ENCODE measurements at places on chromosomes 1 and 21.

- DNase-seq, result no peak
Measured at GRCh38 chr1:118905196-118905595, 82.9 kb downstream of the TBX15 start.

GRCh38 chr1:216330262-216330661, 93.0 kb downstream of the USH2A start:
- no peak for DNase-seq

- DNase-seq, result no peak
Measured at GRCh38 chr1:147586414-147586813, 45.1 kb downstream of the BCL9 start.

- DNase-seq, result no peak
Measured at GRCh38 chr1:186532466-186532865, 71.6 kb upstream of the PDC start.

GRCh38 chr1:89557956-89558355, 33.3 kb downstream of the LRRC8B start:
- DNase-seq, result no peak

DNA sequence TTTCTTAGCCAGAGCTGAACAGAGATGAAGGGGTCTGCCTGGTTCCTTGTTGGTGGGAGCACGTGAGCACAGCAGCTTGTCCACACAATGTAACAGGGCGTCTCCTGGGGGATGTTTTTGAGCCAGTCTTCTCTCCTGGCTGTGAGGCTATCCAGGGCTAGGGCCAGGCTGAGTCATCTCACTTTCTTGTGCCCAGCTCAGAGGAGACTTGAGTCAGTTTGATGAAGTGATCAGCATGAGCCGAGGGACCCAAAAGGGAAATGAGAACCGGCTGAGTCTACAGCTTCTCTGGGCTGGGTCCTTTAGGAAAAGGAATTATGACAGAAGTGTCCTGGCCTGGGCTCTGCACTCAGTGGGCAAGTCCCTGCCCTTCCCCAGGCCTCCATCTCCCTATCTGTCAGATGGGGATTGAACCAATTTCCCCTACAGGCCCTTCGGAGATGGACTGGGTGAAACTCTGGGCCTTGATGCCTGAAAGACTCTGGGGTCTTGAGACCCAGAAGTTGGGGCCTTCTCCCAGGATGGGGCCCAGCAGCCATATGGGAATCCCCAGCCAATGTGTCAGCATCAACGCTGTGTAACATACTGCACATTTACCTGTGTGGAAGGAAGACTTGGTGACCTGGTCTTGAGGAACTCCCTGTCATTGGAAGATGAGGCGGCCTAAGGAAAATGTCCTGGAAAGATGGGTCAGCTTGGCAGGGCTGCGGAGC, 36.6 kb downstream of the DMRTB1 start:
- DNase-seq, result no peak

DNA sequence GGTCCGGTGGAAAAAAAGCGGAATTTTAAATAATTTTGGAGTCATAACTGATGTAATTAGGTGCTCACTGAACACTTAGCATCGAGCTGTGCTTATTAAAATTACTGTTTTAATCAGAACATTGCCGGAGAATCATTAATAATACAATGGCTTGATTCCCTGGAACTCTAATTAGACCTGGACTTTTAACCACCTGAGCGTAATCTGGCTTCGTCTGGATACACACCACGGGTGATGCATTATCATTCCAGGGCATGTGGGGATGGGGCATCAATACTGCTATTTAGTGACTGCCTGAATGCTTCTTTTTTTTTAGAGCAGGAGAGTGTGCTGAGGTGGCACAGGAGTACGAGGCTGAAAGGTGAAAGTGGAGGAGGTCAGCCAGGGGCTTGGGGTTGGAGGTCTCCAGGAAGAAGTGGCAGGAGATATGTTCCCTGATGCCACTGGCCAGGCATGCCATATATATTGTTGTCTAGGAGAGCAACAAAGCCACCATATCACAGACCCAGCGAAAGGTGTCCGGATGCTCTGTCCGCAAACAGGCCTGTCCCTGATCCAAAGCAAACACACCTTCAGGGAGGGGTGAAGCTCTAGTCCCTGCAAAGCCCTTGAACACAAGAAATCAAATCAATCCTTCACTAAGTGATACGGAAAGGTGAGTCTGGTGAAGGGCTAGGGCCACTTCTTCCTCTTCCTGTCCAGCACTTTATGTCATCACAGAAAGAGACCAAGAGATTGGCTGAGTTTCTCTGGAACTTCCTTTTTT, 125.2 kb downstream of the PLXNA2 start:
- no peak for DNase-seq

- no peak for DNase-seq
Measured at GRCh38 chr1:35222322-35223083, 29.6 kb upstream of the SFPQ start.

DNA sequence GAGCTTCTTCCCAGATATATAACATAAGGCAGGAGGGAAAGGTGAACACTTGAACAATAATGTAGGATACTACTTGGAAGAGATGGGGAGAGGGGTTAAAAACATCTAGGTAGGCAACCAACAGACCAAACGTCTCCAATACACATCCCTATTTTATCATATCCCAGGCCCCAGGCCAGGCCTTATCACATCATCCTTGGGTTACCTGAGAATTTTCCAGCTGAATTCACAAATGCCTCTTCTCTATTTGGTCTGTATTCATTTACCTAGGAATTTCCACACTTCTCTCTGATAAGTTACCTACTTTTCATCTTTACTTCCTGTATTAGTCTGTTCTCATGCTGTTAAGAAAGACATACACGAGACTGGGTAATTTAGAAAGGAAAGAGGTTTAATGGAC, 141.9 kb upstream of the C1orf21 start:
- DNase-seq, result no peak

DNA sequence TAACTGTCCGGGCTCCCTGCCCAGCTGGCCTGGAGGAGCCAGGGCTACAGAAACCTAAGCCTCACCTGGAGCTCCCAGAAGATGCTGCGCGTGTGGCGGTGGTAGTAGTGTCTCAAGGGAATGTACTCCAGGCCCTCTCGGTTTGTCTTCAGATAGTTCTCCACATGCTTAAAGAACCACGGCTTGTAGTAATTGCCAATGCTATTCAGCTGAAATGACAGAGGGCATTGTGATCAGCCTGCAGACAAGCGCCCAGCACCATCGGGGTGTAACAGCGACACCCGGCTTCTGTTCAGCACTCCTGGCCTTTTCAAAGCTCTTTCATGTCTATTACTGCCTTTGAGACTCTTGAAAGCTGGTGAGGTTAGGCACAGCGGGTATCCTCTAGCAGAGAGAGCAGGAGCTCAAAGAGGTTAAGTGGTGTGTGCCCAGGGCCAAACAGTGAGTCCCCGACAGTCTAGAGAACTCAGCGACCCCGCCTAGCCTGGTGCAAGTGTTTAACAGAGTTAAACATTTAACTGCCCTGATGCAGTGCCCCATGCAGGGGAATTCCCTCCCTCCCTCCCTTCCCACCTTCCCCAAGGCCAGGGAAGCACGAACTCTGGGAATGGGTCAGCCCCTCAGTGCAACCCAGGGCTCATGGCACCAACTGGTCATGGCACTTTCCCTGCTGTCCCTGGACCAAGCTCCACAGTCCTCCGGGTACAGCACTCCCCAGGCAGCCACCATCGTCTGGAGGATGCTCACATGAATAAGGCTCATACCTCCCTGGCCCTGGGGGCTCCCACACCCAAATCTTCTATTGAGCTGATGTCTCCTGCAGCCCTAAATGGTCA, 21.5 kb downstream of the DHCR24 start:
- no peak for DNase-seq

DNA sequence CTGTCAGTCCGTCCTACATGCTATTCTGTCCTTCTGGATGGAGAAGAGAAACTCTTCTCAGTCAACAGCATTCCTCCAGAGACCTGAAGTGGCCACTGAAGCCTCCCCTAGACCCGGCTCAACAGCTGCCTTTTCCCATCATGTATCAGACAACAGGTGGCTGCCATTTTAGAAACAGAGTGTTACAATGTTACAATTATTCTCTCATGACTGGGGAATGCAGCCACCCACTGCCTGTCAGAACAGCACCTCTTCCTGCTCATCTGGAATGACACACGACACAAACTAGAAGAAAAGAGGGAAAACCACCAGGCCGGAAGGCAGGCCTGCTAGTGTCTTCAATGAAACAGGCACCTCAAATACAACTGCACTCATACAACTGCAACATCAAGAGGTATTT, 105.3 kb downstream of the PGBD5 start:
- no peak for DNase-seq

GRCh38 chr1:14804626-14805025, 206.1 kb downstream of the KAZN start:
- peak; percentile 1 for DNase-seq

DNA sequence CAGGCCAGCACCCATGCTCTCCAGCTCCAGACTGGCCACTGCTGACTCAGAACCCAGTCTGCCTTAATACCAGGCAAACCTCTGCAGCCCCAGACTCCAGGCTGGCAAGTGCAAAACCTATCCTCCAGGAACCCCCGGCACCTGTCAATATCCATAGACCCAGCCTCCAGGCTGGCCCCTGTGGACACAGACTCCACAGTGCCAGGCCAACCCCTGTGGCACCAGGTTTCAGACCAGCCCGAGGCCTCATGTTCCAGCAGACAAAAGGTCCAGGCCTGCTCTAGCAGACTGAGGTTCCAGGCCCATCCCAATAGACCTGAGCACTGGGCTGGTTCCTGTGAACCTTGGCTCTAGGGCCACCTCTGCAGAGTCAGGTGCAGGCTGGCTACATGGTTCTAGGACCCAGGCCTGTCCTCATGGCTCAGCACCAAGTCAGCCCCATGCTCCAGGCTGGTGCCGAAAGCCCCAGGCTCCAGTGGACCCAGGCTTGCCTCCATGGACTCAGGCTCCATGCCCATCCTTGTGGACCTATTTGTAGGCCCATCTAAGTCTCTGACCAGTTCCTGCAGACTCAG, 118.2 kb downstream of the WDR3 start:
- no peak for DNase-seq

DNA sequence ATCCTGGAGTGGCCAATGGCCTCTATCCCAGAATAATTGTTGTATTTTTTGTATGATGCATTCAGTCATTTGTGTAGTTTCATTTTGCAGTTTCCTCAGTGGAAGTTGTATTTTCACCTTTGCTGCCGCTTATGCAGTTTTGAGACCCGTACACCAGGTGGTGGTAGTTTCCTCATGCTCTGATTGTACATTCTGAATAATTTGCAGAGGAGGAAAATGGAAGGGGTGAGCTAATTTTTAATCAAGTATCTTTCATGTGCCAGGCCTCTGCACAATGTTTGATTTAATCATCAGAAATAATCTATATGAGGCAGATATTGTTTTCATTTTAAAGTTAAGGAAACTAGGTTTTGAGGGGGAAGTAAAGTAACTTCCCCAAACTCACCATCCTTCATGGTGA, 29.5 kb downstream of the HLX start:
- DNase-seq, result no peak

DNA sequence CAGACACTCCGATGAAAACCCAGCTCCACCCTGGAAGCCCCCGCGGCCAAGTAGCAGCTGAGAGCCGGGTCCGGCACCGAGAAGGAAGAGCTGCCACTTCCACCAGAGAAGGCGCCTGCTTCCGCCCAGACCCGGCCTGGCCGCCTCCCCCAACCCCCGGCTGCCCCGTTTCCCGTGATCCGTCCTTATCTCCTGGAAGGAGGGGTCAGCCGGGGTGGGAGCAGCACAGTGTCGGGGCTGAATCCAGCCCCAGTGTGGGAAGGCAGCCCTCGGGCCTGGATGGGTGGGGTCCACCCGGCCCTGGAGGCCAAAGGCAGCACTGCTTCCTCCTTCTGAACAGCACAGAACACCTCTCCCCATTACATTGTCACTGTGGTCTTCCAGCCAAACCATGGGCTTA, 69.4 kb downstream of the MEGF6 start:
- no peak for DNase-seq

- DNase-seq, result no peak
Measured at GRCh38 chr1:235504122-235504493, at the start of gene B3GALNT2. Gene B3GALNT2, minus strand, starts transcription at chr1:235504452. Its CDS starts 200 bp downstream, at chr1:235504252.

DNA sequence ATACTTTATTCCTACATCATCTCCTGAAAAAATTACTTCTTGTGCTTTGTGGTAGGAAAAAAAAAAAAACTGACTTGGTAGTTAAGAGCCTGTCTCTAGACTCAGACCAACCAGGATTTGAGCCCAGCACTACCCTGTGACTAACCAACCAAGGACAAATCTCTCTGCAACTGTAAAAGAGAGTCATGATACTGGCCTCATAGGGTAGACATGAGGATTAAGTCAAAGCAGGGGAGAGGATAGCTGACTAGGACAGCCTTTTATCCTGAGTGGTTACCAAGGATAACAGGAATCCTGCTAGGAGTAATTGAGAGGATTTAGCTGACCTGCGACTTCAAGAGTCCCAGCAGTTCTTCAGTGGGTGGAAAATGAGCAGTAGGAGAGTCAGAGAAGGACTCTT, 112.8 kb downstream of the C1orf21 start:
- no peak for DNase-seq

DNA sequence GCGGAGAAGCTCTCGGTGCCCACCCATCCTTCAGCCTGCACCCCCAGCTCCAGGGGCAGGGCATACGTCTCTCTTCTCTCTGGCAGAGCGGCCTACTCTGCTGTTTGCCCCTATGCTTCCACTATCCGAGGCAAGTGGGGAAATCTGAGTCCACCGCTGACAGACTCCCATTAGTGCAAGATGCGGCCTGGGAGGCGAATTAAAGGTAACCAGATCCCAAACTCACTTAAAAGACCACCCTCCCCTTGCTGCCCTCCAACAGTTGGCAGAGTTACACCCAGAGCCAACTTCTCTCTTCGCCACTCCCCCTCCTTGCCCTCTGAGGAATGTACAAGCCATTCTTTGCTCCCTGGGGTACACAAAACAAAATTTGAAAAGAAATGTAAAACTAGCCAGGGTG, 6.4 kb downstream of the FOXD3 start:
- no peak for DNase-seq

- no peak for DNase-seq
Measured at GRCh38 chr1:231701306-231701705, 74.7 kb downstream of the DISC1 start.

DNA sequence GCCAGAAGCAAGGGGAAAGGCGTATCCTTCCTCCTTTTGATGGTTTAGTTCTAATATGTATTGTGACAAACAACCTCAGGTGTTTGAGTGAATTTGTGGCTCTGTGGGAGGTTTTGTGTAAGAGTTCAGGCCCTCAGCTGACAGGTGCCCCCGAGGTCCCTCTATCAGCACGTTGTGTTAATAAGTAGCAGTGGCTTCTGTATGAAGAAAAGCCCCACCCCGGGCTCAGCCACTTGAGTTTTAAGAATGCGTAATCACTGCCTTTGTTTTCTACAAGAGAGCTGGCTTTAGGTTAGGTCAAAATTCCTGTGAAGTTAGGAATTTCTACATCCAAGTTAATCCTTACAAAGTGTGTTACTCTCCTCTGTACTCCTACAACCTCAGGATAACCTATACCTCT, 92.4 kb upstream of the PGBD5 start:
- no peak for DNase-seq

- peak; percentile 24 for DNase-seq
Measured at GRCh38 chr1:229058111-229058561, 212.8 kb upstream of the RAB4A start.

GRCh38 chr1:165900576-165901380, 73.4 kb downstream of the UCK2 start:
- no peak for DNase-seq

- no peak for DNase-seq
Measured at GRCh38 chr1:205382561-205382960, 25.8 kb upstream of the KLHDC8A start.
